ENCODE measurements at places on chromosomes 1 and 21.

- peak; percentile 90 for DNase-seq
Measured at GRCh38 chr1:16235944-16236510, 956 bp downstream of the CPLANE2 start.

DNA sequence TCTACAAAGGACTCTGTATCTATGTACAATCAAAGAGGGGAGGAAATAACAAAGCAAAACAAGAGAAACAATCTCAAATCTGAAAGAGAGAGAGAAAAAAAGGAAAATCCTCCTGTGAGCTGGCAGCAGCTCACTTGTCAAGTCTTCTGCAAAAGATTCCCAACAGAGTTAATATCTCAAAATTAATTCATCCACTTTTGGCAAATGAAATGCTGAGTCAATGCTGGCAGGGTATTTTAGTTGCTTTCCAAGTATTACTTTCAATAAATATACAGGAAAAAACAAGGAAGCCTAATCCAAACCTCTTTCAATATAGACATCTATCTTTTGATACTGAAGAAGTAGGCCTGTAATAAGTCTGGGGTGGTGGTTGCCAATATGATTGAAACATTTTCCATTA is 613.9 kb upstream of the NEGR1 start:
- DNase-seq, result no peak

GRCh38 chr1:160682983-160683865 is 28.4 kb downstream of the CD48 start:
- DNase-seq, result peak; percentile 26

GRCh38 chr1:53951697-53952096 is 5.5 kb downstream of the LRRC42 start:
- DNase-seq, result no peak

DNA sequence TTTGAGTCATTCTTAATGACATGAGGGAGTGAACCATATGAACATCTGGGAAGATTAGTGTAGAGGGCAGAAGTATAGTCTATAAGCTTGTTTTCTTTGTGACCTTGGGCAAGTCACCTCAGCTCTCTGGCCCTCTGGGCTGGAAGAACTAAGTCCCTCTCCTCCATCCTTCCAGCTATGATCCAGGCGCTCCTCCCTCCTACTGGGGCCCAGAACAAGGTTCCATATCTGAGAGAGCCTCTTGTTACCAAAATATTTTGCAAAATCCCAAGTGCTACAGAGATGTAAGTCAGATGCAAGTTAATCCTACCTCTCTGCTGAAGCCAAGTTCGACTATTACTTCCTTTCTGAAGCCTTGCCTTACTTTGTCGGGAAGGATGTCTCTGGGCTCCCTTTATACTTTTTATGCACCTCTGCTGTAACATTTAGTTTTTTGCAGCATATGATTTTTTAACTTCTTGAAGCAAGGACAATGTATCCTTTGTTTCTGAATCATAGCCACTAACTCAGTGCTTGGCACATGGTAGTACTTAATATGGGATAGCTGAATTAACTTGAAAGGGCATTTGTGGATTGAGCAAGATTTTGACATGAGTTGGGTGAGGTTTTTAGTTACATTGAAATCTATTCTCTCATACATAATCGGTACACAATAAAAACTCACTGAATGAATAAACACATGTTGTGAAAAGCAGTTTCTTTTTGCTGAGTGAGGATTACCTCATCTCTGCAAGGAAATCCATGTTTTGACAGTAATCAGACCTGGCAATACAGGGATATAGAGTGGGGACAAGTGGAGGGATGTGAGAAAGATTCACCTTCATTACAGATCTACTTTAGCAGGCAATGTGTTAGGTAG is 54.7 kb upstream of the BEND5 start:
- DNase-seq, result no peak

DNA sequence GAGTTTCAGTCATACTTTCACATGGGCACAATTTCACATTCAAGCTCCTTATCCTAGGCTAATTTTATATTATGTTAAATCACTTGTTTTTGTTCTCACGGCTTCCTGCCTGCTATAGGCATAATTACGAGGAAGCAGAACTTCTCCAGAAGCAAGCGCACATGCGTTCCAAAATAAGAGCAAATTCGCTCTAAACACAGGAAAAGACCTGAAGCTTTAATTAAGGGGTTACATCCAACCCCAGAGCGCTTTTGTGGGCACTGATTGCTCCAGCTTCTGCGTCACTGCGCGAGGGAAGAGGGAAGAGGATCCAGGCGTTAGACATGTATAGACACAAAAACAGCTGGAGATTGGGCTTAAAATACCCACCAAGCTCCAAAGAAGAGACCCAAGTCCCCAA is at the start of gene CORT:
CORT (plus strand) TSS at position 281 of the 400 bp plus-strand sequence. CDS start 193 bp downstream, outside the sequence.
- DNase-seq, result no peak

DNA sequence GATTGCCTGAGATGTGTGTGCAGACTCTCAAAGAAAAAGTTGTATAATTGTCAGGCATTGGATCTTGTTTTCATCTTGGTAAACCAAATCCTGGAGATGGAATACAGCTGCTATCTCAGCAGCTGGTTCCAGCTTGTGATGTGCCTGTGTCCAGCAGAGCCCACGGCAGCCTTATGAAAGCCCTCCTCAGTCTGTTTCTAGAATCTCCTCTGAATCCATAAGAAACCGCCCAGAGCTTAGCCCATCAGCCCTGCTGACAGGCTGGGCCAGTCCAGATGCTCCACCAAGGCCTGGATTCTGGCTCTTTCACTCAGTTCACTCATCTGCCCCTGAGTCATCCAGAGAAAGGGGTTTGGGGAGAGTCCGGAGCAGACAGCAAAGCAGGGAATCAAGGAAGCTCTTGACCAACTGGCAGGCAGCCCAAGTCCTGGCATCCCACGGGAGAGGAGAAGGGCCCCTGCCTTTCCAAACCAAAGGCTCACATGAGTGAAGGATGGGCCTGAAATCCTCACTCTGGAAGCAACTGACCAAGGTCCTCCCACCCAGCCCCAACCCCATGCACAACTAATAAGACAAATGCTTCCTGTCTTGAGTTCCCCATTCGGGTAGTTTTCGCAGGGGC is 45.7 kb downstream of the NAV1 start:
- DNase-seq, result no peak

DNA sequence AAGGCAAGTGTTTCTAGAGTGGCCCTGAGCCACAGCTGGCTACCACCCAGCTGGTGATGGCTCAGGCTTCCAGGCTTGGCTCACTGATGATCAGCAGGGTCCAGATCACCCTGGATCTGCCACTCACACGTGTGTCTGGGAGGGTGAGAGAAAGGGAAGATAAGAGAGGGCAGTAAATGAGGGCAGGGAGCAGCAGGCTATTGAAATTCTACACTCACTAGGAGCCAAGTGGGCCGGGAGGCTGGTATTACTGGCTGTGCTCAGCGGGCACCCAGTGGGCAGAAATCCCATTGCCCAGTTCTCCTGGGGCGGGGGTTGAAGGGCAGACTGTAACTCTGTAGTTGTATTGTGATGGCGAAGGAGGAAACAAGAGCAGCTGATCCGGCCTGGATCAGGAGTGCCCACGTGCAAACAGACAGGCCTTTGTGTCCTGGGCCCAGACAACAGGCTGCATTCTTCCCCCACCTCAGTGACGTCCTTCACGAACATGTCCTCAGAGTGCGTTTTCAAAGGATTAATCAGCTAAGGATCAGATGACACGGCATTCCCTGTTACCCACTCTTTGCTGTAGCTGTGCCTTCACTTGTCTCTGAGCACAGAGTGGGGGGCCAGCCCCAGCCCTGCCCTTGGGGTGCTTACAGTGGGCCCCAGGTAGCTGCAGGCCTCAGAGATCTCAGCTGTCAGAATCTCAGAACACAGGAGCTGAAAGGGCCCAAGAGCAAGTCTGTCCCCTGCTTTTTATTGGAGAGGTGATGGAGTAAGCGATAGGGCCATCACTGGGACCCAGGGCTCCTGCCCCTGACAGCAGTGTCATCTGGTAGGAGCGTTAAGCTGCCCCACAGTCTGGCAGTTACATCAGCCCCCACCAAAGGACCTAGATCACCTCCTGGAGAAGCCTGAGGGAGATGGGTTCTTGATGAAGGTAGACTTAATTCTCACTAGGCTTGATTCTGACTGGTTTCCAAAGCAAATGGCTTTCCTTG is 60.5 kb downstream of the ATP1A1 start:
- peak; percentile 80 for DNase-seq

- no peak for DNase-seq
Measured at GRCh38 chr1:212785871-212786270, 5.7 kb downstream of the NSL1 start.

- DNase-seq, result peak; percentile 63
Measured at GRCh38 chr21:37208056-37208721, 58.9 kb downstream of the VPS26C start.

DNA sequence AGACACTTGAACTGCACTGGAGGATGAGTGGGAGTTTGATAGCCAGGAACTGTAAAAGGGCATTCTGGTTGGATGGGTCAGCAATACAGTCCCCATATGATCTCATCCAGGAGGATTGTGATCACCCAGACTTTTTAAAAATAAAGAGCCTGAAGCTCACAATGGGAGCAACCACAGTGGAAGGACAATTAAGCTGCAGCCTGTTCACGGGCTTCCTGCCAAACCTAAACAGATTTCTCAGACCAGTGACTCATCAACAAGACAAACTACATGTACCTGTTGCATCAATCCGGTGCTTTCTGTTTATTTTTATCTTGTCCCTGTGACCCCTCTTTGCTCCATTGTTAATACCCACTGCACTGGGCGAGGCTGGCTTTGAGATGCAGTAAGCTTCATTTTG is 52.3 kb downstream of the PAPPA2 start:
- no peak for DNase-seq

DNA sequence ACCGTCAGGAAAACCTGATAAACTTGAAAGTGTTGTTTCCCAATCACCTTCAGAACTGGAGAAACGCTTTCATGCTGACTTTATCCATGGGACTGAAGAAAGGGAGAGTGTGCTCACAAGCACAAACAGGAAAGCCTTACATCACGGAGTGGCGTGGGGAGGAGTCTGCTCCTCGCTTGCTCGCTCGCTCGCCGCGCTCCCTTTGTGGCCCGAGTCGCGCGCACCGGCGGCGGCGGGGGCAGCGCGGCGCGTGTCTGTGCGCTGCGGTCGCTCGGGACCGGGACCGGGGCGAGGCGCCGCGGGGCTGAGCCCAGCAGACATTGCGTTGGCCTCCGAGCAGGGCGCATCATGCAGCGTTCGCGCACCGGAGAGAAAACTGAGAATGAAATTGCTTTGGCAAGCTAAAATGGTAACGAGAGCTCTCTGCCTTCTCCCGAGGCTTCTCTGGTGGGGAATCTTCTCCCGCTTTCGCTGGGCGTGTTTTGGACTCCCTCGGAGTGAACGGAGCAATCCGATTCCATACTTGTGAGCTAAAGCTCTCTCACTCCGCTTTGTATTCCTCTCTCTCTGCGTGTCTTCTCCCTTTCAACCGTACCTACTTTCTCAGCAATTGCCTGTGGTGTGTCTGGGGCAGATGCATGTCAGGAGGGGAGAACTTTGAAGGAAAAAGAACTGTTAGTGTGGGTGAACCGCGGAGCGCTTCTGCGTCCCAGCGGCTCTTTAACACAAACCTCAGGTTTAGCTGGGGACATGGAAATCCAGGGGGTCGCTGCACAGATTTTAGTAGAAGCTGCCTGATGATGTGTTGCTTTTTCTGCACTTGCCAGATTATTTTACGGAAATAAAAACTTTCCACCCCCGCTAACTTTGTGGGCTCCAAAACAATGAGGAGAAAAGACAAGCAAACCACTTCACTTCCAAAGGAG is at the start of gene RGL1:
RGL1 (plus strand) TSS at position 205 of the 926 bp plus-strand sequence; CDS start at position 383, 178 bp downstream.
- DNase-seq, result peak; percentile 4

- DNase-seq, result no peak
Measured at GRCh38 chr1:156886583-156887281, 6.8 kb upstream of the PEAR1 start.

GRCh38 chr1:118958140-118958539 is 30.0 kb downstream of the TBX15 start:
- DNase-seq, result no peak

DNA sequence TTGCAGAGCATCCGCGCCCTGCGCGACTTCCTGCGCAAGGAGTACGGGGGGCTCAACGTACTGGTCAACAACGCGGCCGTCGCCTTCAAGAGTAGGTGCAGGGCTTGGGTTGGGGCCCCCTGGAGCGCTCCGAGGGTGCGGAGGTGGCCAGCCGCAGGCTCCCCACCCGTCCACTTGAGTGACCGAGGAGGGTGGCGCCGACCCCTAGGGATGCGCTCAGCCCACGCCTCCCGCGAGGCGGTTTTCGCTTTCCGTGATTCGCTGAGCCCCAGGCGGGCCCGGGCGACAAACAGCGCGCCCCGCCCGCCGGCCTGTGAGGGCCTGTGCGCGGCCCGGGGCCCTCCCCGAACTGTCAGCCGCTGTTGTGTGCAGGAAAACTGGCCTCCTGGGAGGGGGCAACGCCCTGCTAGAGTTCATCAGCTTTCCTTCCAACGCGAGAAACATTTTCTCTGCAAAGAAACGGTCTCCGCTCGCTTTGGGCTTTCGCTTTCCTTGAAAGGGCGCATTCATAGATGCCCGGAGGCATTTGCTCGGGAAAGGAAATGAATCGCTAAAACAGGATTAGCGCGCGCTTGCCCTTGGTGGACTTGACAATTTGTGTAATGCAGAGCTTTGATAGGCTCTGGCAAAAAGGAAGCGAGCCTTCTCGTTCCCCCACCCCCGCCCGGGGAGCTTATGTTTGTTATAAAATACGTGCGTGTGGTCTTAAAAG is 668 bp downstream of the CBR3 start:
- peak; percentile 17 for DNase-seq

DNA sequence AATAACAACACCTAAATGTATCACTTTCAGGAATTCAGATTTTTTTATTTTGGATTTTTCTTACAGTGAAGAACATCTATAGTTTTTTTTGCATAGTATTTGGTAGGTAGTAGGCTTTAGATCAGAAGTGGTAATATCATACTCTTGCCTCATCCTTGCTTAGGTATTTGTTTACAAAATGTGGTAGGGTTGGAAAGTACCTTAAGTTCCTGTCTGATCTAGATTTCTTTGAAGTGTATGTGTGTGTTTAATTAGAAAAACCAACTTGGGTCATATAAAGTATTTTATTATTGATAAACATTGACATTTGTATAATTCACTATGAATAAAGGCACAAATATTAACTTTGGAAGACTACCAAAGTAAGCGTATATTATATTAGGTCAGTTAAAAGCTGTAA is 85.3 kb upstream of the GPR88 start:
- no peak for DNase-seq

DNA sequence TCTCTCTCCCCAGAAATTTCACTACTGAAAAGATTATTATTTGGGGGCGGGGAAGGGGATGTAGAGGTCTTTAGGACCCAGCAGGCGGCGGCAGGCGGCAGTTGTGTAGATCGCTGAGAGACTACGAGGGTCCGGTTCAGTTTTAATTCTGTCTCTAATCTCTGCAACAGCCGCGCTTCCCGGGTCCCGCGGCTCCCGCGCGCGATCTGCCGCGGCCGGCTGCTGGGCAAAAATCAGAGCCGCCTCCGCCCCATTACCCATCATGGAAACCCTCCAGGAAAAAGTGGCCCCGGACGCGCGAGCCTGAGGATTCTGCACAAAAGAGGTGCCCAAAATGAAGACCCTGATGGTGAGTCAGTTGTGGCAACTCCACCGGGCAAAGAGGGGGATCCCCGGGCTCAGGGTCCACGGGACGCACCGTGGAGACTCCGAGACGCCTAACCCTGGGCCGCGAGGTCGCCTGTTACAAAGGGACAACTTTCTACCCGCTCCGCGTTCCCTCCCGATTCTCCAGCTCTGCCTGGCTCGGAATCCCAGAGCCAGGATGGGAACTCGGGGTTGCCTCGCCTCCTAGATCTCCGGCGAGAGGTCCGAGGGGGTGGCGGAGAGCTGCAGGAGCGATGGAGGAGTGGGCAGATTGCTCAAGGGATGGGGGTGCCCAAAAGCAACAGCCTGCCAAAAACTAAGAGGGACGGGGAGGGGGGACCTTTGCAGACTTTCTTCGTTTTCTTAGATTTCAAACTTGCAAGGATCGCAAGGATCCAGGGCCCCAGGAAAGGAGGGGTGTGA is at the start of gene ST6GALNAC5:
ST6GALNAC5 (plus strand) TSS at position 139 of the 789 bp plus-strand sequence.
- DNase-seq, result no peak

- no peak for DNase-seq
Measured at GRCh38 chr1:162009501-162010174, 14.0 kb downstream of the OLFML2B start.

Measured in hematopoietic multipotent progenitor cell treated with erythropoietin and hydrocortisone succinate and interleukin-3 and kit ligand, for 8 days (in vitro differentiated cells).